ENCODE measurements at places on chromosomes 4 and X. TPM values are rescaled to one million over a fixed set of nuclear protein-coding genes. Genes with fewer than 3 reads are reported as not detected.
A peak's percentile ranks its signal among the peaks of the same experiment; 100 is the strongest.

The CT45A1 gene
- total RNA-seq: not detected

The PCSK1N gene
- total RNA-seq: 19.6 TPM

The NKAP gene
- 5.4 TPM for total RNA-seq

The GSX2 gene
- not detected for total RNA-seq

The ITIH6 gene
- total RNA-seq: not detected

GRCh38 chrX:12974305-12974795 lies 560 bp upstream of the TMSB4X start:
- H3K27ac ChIP-seq: peak overlapping the region; percentile 91
- H3K4me3 ChIP-seq: peak overlapping the region; percentile 73
- no peaks in the 10 kb centered on the region for H3K4me1 ChIP-seq
- no peaks in the 10 kb centered on the region for H3K36me3 ChIP-seq

DNA sequence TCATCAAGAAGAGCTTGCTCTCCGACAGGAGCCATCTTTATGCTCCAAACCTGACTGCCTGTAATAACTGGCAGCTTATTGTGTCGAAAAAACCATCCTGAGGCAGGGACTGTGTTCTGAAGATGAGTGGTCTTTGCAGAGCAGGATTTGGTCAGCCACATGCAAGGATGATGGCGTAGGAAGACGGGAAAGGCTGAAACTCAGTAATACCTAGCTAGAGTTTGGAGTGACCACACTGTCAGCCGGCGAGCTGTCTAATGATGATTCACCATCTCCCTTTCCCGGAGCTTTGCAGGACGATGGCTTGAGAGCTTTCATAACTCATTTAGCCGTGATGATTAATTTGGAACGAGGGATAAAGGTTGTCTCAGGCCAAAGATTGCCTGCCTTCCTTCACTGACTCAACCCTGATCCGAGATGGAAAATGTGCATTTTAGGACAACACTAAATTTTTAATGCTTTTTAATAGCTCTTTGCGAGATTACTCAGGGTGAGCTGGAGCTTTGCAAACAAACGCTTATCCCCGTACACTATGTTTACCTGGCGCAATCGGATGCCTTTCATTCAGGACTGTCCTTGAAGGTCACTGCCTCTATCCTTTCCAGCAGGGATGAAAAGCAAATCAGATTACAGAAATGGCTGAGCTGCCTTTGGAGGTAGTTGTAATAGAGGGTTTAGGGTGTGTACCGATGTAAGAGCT lies 288.5 kb downstream of the ASMT start:
- no peaks in the 10 kb centered on the region for H3K4me1 ChIP-seq
- no peaks in the 10 kb centered on the region for H3K36me3 ChIP-seq
- H3K27me3 ChIP-seq: no peaks in the 10 kb centered on the region
- DNase-seq: no peak
- H3K27ac ChIP-seq: no peak overlapping the region
- no peak overlapping the region for H3K4me3 ChIP-seq

DNA sequence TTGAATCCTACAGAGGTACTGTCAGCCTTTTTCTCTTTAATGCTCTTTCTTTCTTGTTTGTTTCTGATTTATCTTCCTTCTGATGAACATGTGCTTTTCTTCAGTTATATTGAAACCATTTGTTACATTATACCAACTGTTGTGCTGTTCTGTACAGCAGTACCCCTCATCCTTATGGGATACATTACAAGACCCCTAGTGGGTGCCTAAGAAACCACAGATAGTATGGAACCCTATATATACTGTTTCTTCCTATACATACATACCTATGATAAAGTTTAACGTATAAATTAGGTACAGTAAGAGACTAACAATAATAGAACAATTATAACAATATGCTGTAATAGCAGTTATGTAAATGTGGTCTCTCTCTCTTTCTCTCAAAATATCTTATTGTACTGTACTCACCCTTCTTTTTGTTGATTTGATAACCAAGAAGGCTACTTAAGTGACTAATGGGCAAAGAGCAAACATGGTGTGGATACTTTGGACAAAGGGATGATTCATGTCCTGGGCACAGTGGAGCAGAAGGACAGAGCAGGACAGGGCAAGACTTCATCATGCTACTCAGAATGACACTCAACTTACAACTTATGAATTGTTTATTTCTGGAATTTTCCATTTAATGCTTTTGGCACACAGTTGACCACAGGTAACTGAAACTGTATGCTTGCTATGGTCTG lies 10.7 kb upstream of the YIPF7 start:
- no peaks in the 10 kb centered on the region for H3K36me3 ChIP-seq
- no peak overlapping the region for H3K4me3 ChIP-seq

- peak overlapping the region; percentile 69 for H3K27ac ChIP-seq
- peaks cover 27% of the 10 kb centered on the region for H3K4me1 ChIP-seq
- H3K4me3 ChIP-seq: no peak overlapping the region
- peak; percentile 86 for DNase-seq
Observed at GRCh38 chrX:68997911-68998310, 167.3 kb downstream of the PJA1 start.

DNA sequence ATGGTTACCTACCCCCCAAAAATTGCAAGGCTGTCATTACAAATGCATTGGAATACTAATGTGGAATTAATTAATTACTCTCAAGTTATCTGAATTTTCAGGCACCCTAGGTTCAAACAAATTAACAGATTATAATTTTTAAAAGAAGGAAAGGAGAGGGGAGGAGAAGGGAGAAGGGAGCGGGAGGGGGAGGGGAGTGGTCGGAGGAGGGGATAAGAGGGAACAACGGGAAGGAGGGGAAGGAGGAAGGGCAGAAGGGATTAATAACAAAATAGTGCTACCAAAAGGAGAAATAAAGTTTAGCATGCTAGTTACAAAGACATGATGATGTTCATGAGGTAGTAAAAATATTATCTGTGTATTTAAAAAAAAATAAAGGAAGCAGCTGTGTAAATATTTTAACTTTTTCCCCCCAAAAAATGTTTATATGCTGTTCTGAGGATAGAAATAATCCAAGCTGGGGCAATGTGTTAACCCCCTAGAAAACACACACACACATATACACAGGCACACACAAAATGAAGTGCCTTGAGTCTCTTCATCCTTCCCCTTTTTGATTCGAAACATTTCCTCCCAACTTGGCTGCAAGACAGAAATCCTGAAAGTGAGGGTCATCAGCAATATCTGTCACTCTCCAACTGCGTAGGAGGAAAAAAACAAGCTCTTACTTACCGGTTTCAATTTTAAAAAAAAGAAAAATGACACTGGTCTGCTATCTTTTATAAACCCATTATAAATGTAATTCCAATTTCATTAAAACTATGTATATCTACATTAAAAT lies 58.8 kb downstream of the PPP3CA start:
- H3K4me3 ChIP-seq: no peak overlapping the region
- H3K27ac ChIP-seq: no peak overlapping the region
- H3K36me3 ChIP-seq: no peaks in the 10 kb centered on the region
- DNase-seq: no peak

DNA sequence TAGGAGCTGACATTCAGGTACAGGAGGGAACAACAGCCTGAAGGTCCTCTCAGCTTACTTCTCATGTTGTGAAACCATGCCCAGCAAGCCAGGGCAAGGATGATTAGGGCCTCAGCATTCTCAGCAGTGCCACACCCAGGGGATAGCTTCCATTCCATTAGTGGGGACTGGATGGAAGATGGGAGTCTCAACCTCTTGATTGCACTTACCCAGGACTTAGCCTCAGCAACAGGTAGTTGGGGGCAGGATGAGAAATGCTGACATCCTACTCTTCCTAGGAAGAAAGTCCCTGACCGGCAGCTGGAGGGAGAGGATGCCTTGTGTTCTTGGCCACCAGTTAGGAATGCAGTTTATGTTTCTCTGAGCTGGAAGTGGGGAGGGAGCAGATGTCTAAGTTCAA lies 8.8 kb upstream of the BEX3 start:
- H3K4me1 ChIP-seq: no peaks in the 10 kb centered on the region
- DNase-seq: no peak
- no peaks in the 10 kb centered on the region for H3K36me3 ChIP-seq

- no peaks in the 10 kb centered on the region for H3K4me1 ChIP-seq
- H3K27me3 ChIP-seq: no peaks in the 10 kb centered on the region
- H3K36me3 ChIP-seq: no peaks in the 10 kb centered on the region
- no peak overlapping the region for H3K27ac ChIP-seq
- no peak for DNase-seq
Observed at GRCh38 chrX:68416592-68416991, 16.7 kb downstream of the OPHN1 start.

- no peak for DNase-seq
- no peaks in the 10 kb centered on the region for H3K27me3 ChIP-seq
- no peaks in the 10 kb centered on the region for H3K4me1 ChIP-seq
- no peaks in the 10 kb centered on the region for H3K36me3 ChIP-seq
- no peak overlapping the region for H3K4me3 ChIP-seq
- H3K27ac ChIP-seq: no peak overlapping the region
Observed at GRCh38 chr4:26131711-26132110, 189.1 kb upstream of the RBPJ start.

GRCh38 chrX:1676866-1677265 lies 62.0 kb downstream of the ASMT start:
- DNase-seq: no peak
- H3K4me1 ChIP-seq: no peaks in the 10 kb centered on the region
- H3K4me3 ChIP-seq: no peak overlapping the region
- no peak overlapping the region for H3K27ac ChIP-seq

DNA sequence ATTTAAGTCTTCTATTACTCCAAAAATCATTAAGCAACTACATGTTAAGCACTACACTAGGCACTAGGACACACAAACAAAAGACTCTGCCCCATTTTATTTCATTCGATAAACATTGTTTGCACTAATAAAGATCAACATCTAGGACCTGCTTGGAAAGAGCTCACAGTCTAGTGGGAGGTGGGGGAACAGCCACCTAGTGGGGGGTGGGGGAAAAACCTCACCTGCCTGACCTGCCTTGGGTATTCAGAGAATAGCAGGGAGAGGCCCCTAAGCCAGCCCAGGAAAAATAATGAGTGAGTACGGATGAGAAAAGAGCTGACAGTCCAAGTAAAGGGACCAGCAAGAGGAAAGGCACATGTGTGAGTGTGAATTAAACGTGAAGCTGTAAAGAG lies 52.2 kb downstream of the PRDM5 start:
- DNase-seq: no peak
- peaks cover 7% of the 10 kb centered on the region for H3K4me1 ChIP-seq
- H3K4me3 ChIP-seq: no peak overlapping the region
- H3K27me3 ChIP-seq: no peaks in the 10 kb centered on the region

- DNase-seq: no peak
- no peaks in the 10 kb centered on the region for H3K4me1 ChIP-seq
- no peaks in the 10 kb centered on the region for H3K36me3 ChIP-seq
Observed at GRCh38 chrX:45885931-45886330, 659.3 kb downstream of the ZNF674 start.

DNA sequence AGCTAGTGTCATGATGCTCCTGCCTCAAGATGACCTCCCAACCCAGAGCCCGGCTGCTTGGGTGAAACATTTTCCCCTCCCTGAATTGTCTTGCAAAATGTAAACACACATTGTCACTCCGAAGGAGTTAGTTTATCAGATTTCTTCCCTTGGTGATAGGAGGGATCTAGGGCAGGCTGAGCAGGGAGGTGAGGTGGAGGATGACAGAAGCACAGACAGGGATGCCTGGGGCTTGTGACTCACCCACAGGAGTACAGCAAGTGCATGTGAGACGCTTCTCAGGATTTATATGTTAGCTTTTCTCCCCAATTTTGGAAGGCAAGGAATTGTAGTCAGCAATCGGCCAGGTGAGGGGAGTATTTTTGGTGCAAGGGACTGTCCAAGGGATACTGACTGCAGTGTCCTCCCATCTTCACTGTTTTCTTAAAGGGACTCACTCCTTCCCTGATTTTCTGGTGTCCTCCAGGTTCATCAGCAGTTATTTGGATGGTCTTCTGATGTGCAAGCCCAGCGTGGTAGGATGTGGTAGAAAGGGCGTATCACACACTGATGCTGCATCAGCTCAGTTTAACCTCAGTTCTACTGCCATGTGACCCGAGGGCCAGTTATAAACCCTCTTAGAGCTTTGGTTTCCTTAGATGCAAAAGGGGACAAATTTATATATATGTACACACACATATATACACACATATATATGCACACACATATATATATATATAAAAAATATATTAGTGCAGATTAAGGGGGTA lies 46.2 kb upstream of the IGFBP7 start:
- H3K36me3 ChIP-seq: no peaks in the 10 kb centered on the region
- H3K4me1 ChIP-seq: no peaks in the 10 kb centered on the region
- no peak overlapping the region for H3K4me3 ChIP-seq

- no peaks in the 10 kb centered on the region for H3K27me3 ChIP-seq
- H3K27ac ChIP-seq: peak overlapping the region; percentile 78
- H3K4me3 ChIP-seq: peak overlapping the region; percentile 60
- H3K36me3 ChIP-seq: no peaks in the 10 kb centered on the region
Observed at GRCh38 chr4:8272472-8273428, 3.2 kb downstream of the HTRA3 start.

Measured in sigmoid colon (tissue), 7 donors.